ENCODE measurements at places on chromosomes 3 and 15.

DNA sequence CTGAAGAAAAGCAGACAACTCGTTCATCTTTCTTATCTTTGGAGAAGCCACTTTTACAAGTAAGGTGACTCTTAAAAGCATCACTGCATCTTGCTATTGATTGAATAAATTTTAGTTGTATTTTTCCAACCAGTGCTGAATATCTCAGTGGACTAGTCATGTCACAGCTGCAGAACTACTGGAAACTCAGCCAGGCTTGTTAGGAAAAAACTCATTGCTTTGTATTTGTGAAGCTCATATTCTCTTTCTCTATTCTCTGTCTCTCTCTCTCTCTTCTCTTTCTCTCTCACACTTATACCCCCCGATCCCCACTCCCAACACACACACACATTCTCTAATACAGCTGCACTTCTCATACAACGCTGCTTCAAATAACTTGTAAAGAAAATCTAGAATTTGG lies 104.3 kb downstream of the WDR76 start:
- no peak for DNase-seq

- DNase-seq, result no peak
Observed at GRCh38 chr15:26095710-26096330, 232.7 kb upstream of the ATP10A start.

DNA sequence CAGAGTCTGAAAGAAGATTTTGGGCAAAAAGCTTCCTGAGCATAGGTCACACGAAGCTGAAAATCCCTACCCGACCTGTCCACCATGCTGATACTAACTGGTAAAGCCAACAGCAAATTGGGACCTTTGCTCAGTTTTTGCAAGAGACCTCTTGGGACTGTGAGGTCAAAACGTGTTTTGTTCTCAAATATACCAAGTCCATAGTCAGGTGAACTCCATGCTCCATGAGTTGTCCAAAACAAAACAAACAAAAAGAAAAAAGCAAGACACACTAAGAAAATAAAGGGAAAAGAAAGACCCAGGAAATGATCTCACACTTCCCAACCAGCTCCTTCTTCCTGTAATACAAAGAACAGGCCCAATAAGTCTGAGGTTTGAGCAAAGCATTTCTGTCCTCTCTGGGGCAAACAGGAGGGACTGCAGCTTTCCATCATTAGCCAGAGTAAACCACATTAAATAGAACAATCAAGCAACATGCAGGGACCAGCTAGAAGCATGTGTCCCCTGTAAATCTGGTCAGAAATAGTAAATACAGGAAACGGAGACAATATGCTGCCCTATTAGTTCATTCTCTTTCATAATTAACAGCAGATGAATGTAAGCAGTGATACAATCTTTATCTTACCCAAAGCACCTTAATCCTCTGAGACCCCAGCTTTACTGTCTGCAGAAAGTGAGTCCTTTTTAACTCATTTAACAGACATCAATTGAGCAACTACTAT lies 125.0 kb upstream of the LIPC start:
- DNase-seq, result no peak

GRCh38 chr15:87712211-87712610 lies 544.3 kb downstream of the NTRK3 start:
- no peak for DNase-seq

DNA sequence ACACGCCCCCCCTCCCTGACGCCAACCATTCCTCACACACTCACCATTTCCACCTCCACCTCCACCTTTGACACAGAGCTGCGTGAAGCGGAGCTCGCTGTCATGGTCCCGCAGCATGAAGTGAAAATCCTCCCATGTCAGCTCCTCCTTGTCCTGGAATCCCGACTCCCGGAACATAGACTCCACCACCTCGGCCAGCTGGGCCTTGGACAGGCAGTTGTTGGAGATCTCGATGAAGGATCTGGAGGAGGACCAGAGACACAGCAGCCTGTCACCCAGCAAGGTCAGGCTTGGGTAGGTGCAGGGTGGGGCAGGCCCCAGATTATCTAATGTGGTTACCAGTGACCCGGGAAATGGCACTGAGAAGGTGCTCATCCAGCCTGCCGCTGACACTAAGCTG lies 12.2 kb downstream of the DUOX2 start:
- no peak for DNase-seq

DNA sequence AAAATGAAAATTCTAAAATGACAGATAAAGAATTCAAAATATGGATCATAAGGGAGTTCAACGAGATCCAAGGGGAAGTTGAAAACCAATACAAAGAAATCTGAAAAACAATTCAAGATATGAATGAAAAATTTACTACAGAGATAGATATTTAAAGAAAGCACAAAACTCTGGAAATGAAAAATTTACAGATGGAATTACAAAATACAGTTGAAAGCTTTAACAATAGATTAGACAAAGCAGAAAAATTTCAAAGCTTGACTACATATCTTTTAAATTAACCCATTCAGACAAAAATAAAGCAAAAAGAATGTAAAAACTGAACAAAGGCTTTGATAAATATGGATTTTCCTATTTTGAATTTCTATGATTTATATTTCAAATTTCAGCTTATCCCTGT lies 211.1 kb downstream of the SLC9A9 start:
- no peak for DNase-seq

- no peak for DNase-seq
Observed at GRCh38 chr3:28936154-28936553, 344.7 kb upstream of the RBMS3 start.

DNA sequence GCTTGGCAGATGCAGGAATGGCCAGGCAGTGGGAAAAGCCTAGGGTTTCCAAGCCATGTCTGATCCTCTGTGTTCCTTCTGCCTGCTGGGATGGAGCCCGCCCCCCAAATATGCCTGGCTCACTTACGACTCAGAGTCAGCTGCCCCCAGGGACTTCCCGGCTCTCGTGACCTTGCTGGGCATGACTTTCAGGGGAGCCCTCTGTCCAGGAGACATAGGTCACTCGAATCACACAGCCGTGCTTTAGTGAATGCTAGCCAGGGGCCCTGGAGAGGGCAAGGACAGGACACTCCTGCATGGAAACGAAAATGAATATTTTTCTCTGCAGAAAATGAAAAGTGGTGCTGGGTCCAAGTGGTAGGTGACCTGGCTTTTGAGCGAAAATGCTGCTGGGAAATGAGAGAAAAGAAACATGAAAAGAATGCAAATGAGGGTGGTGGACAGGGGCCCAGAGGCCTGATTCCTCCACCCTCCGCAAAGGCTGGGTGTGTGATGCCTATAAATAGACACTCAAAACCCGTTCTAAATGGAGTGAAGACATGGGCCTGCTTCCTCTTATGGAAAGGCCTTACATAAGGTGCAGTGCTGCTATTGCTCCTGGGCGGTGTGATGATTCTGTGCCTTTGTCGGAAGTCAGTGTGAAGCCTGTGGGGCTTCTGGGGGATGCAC lies 107.4 kb downstream of the APBA2 start:
- DNase-seq, result no peak

- no peak for DNase-seq
Observed at GRCh38 chr15:85745023-85745422, 49.7 kb downstream of the KLHL25 start.

- no peak for DNase-seq
Observed at GRCh38 chr15:57665939-57666338, 40.6 kb upstream of the POLR2M start.

GRCh38 chr15:84949845-84950569 lies 31.6 kb upstream of the PDE8A start:
- no peak for DNase-seq

DNA sequence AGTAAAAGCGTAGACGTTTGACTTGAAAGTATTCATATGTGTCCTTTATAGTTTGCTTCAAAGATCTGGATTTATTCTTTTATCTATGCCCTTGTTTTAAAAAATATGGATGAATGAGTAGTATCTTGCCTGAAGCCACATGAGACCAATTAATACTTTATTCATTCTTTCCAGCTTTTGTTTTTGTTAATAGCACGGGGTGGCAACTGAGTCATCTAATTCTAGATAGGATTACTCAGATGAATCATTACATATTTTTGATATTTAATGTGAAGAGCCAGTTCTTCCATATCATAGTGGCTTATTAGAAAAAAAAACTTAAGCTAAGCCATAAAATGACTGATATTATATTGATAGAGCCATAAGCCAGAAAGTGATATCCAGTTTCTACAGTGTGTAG lies 121.9 kb downstream of the BBX start:
- no peak for DNase-seq

DNA sequence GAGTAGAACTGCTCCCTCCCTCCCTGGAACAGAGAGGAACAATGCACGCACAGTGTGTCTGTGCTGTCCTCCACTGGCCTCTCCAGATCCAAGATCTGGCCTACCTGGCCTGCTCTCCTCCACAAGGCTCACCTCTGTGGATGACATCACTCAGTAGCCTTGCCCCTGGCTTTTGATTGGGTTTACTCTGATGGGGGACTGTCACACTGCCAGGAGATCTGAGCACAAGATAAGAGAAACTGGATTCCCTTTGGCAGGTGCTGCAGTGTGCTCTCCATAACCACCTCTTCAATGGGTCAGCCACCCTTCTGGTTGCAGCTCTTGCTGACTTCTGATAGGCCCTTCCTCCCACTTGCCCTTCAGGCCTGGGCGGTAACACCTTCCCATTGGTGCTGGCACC lies 22.6 kb upstream of the ANO10 start:
- DNase-seq, result no peak

DNA sequence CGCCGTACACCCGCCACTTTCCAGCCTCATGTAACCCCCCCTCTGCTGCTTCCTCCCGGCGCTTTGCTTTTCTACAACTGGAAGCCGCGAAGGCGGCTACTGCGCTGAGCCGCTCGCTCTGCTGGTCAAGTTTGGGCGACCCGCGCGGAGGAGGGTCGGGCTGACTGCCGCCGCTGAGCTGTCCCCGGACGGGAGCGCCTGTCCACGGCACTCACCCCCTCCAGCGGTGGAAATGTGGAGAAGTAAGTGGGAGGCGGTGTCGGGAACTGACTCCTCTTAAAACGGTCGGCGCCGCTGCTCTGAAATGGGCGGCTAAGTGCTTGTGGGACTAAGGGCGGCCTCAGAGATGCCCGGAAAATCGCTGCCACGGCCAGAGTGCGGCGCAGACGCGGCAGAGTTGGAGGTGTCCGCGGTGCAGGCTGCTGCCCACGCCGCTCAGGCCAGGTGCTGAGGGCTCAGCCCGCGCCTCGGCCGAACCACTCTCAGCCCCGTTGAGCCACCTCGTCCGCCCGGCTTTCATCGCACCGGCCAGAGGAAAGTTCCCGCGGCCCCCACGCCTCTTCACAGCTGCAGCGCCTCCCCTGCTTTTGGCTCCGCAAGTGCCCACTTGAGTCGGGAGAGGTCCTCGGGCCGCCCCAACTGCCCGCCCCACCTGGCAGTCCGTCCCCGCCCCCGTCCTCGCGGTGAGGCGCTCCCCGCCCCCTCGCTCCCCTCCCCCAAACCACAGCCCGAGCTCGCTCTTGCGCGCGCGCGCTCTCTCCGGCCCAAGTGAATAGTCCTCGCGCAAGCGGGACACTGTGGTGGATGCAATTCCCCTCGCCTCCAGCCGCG lies at the start of gene EPHA6:
Gene EPHA6, plus strand, starts transcription at position 775 of the 831 bp plus-strand sequence.
- peak; percentile 26 for DNase-seq

GRCh38 chr15:101707983-101708382 lies 16.3 kb downstream of the TARS3 start:
- no peak for DNase-seq

DNA sequence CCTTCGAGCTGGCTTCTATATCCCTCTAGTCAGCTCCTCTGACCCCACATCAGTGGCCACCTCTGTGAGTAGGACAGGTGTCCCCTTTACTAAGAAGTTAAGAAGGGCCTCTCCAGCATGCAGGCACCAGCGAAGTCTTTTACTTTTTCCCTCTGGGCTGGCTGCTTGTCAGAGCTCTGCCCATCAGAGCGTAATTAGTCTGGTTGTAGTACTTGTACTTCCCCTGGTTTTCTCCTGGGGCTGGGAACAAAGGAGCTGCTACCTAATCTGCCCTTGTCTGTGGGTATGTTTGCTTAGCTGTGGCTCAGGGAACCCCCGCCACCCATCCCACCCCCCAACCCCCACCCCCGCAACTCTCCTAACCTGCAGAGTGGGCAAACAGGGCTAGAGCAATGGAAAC lies 27.4 kb upstream of the ALPK3 start:
- DNase-seq, result no peak

DNA sequence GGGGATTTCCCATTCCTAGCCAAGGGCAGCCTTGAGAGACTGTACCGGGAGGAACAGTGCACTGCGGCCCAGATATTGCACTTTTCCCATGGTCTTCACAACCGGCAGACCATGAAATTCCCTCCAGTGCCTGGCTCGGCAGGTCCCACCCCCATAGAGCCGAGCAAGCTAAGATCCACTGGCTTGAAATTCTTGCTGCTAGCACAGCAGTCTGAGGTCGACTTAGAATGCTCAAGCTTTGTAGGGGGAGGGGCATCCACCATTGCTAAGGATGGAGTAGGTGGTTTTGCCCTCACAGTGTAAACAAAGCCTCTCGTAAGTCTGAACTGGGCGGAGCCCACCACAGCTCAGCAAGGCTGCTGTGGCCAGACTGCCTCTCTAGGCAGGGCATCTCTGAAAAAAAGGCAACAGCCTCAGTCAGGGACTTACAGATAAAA lies 156.3 kb downstream of the FRMD5 start:
- no peak for DNase-seq
